DMS79 treated with DMSO at 0.1 percent for 48 hours (cell line): ENCODE measurements at places on chromosomes 6 and 20.

- peak; percentile 79 for DNase-seq
Observed at GRCh38 chr6:22682979-22683378, 113.6 kb downstream of the HDGFL1 start.

GRCh38 chr20:51470907-51471411 lies 71.6 kb downstream of the NFATC2 start:
- DNase-seq = no peak

DNA sequence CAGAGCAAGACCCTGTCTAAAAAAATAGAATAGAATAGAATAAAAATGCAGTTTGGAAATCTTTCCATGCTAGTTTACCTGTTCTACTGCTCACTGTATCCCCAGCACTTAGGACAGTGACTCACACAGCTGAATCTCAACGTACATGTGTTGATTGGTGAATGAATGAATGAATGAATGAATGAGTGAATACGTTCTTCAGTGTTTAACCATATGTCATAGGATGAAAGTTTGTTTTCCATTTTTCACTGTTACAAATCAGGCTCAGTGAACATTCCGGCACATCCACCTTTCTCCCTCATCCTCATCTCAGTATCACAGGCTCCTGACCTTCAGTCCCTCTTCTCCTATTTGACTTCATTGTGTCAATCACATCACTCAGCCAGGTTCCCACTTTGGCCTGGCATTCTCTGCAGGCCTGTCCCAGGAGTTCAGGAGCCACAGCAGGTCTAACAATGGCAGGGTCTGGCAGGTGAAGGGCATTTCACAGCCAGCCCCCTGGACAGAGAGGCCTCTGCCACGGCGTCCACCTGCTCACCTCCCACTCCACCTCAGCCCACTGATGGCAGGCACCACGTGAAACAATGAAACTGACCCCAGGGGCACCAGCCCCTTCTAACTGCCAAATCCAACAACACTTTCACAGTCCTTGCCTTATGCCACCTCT lies 7.9 kb downstream of the ZC3H12D start:
- no peak for DNase-seq

DNA sequence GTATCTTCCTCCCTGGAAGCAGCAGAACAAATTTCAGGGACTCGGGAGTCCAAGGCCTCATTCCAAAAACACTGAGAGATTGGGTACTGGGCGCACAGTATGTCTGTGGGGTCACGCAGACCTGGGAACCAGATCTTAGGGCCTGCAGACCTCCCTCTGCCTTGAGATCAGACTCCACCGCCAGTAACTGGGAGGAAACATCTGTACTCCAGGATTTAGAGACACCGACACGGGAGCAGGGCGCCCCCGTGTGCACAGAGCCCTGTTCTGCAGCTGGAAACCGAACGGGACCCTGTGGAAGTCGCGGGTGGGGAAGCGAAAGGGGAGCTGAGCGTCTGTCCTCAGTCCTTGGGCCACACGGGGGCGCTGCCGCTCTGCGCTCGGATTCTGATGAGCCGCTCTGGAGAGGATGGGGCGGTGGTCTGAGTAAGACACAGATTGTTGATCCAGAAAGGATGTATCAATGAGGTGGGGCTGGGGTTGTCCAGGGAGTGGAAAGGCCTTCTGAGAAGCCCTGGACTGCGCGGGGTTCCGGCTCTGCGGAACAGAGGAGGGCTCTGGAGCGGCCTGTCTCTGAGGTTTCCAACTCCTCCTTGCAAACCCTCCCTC lies 35.7 kb upstream of the HLA-E start:
- peak; percentile 30 for DNase-seq

DNA sequence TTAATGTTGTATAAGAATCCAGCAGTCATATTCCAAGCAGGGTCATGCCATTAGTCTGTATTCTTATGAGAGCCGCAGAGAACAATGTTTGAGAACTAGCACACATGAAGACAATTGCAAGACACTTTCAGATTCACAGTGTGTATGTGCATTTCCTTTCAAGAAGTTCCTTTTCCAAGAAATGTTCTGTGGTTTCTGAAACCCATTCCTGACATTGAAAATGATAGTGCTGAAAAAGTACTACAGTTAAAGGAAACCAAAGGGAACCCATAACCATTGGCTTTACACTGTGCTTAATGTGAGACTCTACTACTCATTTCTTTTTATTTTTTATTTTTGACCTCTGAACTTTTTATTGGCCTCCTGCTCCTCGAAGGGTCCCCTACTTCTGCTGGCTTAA lies 4.2 kb upstream of the CALHM6 start:
- no peak for DNase-seq

GRCh38 chr20:32481311-32482142 lies 103.6 kb downstream of the NOL4L start:
- no peak for DNase-seq

DNA sequence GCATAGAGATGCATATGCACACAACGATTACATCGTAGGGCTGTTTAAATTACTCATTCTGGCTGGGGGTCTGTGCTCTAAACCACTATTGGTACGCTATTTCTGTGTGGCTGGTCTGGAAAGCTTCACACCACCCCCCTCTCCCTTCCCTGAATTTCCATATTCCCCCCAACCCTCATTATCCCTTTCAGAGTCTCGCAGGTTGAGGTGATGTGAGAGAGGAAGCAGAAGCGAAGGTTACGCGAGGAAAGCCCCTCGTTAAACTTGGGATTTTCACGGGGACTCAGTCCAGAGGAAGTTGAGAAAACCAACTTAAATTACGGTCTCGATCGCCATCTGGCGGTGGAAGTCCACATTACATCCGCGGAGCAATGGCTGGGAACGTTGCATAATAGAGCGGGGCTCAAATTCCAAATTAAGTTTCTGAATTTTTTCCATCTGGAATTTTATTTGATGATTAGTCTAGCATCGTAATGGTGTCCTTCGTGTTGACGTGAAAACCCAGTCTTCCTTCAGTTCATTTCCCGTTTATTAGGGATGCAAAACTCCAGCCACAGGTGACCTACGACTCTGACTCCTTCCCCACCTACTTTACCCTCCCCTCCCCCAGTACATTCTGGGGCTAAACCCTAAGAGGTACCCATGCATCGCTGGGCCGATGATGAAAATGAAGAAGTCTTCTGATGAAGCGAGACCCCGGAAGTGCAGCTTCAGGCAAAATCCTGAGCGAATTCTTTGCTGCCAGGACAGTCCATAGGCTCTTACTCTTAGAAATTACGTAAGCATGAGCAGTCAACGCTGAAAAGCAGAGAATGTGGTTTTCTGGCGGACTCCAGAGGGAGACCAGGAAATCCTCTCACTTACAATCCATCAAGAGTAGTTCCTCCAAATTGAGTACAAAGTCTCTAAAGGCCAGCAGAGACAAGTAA lies 19.7 kb downstream of the HLA-DOB start:
- DNase-seq = peak; percentile 36

DNA sequence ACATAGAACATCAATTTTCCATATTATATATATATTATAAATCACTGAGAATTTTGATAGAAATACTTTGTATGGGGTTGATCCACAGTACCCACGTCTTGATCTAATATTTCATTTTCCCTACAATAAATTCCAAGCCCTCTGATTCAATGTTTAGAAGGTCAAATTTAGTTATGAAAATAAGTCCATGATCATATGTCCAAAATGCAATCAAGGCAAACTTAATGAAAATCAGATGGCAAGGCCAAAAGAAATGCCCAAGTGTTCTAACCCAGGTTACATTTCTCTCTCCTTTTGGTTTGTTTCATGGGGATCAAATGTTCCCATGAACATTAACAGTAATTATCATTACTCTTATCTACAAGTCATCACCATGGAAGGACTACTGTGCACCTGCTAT lies 203.8 kb downstream of the KIF16B start:
- no peak for DNase-seq

GRCh38 chr20:2804852-2805688 lies 4.6 kb upstream of the CPXM1 start:
- no peak for DNase-seq

DNA sequence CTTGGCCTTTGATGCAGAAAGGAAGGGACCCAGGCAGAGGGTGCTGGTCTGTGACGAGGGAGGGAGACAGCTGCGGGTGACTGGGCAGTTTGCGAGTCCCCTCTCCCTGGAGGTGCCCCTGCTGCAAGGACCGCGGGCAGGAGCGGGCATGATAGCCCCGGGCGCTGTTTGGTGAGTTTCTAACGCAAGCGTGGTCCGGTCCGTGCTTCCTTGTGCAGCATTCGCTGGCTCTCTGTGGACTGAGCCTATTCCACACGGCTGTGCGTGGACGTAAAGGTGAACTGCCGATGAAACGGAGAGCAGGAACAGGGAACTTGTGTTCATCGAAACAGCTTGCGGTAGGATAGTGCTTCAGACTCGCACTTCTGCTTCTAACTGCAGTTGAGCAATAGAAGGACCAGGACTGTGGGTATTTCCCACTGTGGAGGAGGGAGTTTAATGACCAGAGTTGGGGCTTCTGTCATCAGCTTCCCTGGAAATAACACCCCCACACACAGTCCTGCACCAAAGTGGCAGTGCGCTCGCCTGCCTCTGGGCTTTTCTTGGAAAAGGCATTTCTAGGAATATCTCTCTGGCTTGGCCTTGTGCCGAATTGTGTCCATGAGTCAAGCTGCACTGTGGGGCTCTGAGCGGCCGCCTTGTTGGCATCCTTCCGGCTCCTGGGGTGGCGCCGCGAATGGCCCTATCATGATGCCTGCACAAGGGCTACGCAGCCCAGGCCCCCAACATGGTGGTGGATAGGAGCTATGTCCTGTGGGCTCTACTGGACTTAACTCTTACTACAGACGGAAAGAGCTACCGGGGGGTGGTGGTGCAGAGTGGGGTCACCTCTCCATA lies 48.9 kb downstream of the DUSP22 start:
- DNase-seq = no peak

- DNase-seq = no peak
Observed at GRCh38 chr20:33668466-33669155, 1.9 kb downstream of the ACTL10 start.

GRCh38 chr20:846894-847278 lies 13.4 kb downstream of the FAM110A start:
- no peak for DNase-seq

- DNase-seq = no peak
Observed at GRCh38 chr6:128131566-128131965, 230.7 kb upstream of the THEMIS start.

DNA sequence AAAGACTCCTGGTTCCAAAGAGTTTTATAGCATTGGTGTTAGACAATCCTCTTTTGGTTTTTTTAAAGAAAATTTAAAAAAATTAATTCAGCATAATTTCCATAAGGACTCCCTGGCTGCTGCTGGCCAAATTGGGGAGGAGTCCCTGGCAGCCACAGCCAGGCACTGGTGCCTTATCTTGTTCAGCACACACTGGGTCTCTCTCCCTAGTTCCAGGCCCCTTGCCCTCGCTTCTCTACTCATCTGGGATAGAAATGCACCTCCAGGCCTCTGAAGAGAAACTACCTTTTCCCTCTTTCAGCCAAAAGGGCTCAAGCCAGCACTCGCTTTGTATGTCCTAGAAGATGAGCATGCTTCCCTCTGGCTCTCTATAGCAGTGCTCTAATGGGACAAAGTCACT lies 13.4 kb upstream of the MAPK13 start:
- DNase-seq = no peak

GRCh38 chr20:24572140-24572539 lies 102.7 kb downstream of the SYNDIG1 start:
- no peak for DNase-seq

DNA sequence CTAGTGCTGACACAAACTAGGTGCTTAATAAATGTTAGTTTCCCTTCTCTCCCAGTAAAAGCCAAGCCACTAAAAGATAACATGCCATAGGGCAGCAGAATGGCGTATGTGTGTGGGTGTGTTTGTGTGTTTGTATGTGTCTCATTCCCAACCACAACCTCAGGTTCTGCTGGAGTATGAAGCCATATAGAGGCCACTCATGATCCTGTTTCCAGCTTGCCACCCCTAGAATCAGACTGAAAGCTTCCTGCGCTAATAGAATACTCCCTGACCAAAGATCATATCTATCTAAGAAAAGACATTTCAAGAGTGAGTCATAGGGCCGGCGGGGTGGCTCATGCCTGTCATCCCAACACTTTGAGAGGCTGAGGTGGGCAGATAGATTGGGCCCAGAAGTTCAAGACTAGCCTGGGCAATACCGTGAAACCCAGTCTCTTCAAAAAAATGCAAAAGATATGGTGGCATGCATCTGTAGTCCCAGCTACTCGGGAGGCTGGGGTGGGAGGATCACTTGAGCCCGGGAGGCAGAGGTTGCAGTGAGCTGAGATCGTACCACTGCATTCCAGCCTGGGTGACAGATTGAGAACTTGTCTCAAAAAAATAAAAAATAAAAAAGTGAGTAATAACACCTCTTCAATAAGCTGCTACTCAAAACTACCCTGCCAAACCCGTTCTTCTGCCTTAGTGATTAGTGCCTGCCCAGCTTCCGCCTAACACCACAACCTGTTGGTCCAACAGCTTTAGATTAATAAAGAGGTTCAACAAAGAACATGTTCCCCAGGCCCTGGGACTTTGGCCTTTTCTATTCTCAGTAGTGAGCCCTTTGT lies 11.8 kb upstream of the SNRPC start:
- peak; percentile 31 for DNase-seq

GRCh38 chr20:31606804-31607639 lies 1.9 kb downstream of the ID1 start:
- DNase-seq = peak; percentile 81

- DNase-seq = no peak
Observed at GRCh38 chr6:133756078-133756695, 132.7 kb upstream of the TCF21 start.

GRCh38 chr6:154257067-154257466 lies 99.5 kb downstream of the IPCEF1 start:
- DNase-seq = no peak

- no peak for DNase-seq
Observed at GRCh38 chr6:64357430-64357829, 721.8 kb downstream of the PHF3 start.

DNA sequence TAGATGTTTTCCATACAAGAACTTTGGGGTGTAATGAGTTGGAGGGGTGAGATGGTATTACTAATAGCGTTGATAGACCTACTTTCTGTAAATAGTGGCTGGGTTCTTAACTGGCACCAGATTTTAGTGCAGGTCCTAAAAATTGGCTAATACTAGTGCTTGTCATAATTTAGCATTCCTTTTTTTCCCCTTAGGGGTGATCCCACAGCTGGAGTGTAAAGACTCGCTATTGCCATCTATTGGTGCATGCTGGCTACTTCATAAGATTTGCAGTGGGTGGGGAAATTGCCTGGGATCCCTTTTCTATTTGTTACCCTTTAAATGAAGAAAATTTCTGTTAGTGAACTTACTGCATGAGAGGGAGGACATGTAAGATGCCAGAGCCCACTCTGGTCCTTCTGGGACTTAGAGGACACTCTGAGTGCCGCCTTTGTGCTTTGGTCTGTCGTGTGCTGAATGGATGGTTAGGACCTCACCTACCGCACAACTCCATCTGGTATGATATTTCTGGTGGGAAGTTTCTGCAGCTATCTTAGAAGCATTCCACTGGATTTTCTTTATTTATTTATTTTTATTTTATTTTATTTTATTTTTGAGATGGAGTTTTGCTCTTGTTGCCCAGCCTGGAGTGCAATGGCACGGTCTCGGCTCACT lies 195.5 kb downstream of the JARID2 start:
- peak; percentile 47 for DNase-seq

- DNase-seq = no peak
Observed at GRCh38 chr20:2141600-2142575, 40.3 kb downstream of the STK35 start.
